RPMI8226 (cell line): ENCODE measurements at places on chromosomes 6 and 20.

DNA sequence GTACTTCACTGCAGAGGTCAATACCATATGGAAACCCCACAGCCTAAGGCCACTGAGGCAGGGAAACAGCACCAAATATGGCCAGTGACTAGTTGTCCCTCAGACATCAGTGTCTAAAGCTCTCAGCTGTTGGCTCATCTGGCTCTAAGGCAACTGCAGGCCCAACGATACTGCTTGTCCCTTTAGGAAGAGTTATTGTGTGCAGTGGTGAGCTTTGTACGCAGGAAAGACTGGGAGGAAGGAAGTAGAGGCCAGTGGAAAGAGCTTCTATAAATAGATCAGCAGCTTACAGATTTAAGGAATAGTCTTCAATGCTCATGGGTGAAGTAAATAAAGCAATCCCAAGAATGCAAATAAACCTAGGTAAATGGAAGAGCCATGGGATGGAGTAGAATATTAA, 29.3 kb downstream of the DNAAF9 start:
- DNase-seq, result no peak

DNA sequence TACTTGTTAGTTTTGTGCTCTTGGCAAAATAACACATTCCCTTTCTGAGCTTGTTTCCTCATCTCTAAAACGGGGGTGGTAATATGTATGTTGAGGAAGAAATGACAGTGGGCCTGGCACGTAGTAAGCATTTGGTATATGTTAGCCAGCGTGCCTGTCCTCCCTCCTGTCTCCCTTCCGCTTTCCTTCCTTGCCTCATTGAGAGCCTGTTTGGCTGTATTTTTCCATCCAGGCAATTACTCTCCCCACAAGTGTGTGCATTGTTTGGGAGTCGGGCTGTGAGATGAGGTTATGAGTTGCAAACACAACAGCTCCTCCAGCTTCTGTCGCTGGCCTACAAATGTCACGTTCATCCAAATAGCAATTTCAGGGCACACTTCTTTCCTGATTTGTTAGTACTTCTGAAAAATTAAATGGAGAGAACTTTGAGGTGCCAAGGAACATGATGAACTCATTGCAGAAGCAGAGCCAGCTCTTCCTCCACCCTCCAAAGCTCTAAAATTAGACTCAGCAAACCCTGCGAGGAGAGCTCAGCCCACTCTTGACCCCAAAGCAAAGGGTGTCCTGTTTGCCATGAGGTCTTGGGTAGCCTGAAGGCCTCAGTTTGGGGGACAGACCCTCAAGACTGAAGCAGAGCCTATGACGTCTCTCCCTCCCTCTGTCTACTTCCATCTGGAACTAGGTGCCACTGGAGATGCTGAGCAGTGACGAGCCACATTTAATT, 50.7 kb upstream of the TOX2 start:
- DNase-seq, result no peak

- no peak for DNase-seq
Observed at GRCh38 chr6:134519465-134519864, 201.6 kb upstream of the SGK1 start.

GRCh38 chr6:48933136-48933535, 529.9 kb downstream of the MMUT start:
- no peak for DNase-seq

- no peak for DNase-seq
Observed at GRCh38 chr6:39362487-39362865, 40.0 kb upstream of the KCNK16 start.

- DNase-seq, result no peak
Observed at GRCh38 chr6:37339741-37340638, 13.8 kb upstream of the RNF8 start.

- no peak for DNase-seq
Observed at GRCh38 chr20:33000802-33001466, 3.3 kb downstream of the SUN5 start.

GRCh38 chr6:76026101-76026500, 46.4 kb downstream of the IMPG1 start:
- no peak for DNase-seq
